Activated gamma-delta T cell (primary cell): ENCODE measurements at places on chromosomes 7 and 10.

DNA sequence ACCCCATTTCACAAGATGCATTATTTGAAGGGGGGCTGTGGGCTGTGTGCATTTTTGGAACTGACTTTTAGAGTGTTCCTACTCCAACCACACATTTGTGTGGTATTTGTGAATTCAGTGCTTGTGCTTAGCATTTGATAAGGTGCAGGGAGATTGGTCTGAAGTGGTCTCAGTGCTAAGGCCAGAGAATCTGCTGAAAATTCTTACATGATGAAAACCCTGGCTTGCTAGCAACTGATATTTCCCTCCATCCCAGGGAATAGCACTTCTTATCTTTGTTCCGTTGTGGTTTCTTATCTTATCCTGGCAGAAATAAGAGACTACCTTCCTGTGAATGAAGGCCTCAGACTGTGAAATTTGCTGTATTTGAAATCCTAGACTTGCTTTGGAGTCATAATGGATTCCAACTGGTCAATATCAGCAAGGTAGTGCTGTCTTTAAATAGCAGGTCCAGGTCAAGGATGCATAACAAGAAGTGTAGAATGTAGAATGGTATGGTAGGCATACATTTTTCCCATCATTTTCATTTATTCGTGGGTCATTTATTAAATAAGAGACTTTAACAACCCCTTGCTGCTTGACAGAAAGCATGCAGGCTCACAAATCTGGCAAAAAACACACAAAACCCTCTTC lies 986.9 kb downstream of the REEP3 start:
- DNase-seq, result no peak

GRCh38 chr7:98681511-98681910 lies 64.4 kb downstream of the NPTX2 start:
- no peak for DNase-seq

- no peak for DNase-seq
Observed at GRCh38 chr10:22699976-22700375, 14.4 kb downstream of the PIP4K2A start.

- no peak for DNase-seq
Observed at GRCh38 chr7:90455163-90456030, 14.0 kb upstream of the PTTG1IP2 start.

- no peak for DNase-seq
Observed at GRCh38 chr7:90483251-90483650, 13.8 kb downstream of the PTTG1IP2 start.

GRCh38 chr10:511101-511848 lies 178.2 kb downstream of the DIP2C start:
- DNase-seq, result peak; percentile 36

- no peak for DNase-seq
Observed at GRCh38 chr7:131890176-131890575, 333.7 kb upstream of the PODXL start.

GRCh38 chr7:112252141-112252540 lies 45.6 kb downstream of the ZNF277 start:
- DNase-seq, result no peak

DNA sequence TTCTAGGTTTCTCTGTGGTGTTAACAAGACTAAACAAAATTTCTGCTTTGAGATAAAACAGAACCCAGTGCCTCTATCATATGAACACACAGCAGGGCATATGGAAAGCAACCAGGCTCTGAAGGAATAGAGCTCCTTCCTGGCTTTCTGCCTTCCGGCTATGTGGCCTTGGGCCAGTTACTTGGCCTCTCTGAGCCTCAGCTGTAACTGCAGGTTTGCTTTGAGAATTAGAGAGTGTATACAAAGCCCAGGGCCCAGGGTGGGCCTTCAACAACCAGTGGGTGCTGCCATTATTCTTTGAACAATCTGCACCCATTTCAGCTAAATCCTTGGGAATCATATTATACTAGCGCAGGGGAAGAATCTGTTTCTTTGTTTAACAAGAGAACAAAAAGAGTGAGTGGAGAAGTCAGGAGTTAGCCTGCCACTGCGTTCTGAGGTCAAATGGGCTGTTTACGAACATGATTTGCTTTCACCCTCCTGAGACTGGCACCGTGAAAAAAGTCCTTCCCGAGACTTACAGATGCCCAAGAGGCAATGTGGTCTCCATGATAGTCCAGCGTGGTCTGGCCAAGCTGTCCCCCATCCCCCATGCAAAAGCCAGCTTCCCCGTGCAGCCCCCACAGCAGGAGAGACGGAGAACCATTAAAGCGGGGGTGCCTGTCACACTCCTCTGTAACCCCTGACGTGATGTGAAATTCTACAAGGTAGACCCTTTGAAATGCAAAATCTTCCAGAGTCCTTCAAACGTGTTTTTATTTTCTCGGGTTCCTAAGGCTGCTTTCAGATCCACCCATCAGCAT lies 4.9 kb downstream of the FAM53B start:
- DNase-seq, result no peak

DNA sequence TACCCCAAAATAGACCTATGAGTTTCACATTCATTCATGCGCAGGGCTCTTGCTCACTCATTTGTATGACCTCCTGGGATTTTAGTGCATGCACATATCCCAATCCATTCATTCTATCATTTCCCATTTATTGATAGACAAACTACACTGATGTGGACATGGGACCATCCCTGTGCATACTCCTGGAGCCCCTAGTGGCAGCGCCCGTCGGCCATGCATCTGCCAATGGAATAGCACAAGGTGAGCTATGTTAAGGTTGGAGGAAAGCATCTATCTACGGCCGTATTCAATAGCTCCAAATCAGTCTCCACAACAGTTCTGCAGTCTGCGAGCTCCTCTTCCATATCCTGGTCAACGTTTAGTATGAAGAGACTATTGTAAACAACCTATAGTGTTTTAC lies 31.7 kb upstream of the FIGNL1 start:
- DNase-seq, result no peak

DNA sequence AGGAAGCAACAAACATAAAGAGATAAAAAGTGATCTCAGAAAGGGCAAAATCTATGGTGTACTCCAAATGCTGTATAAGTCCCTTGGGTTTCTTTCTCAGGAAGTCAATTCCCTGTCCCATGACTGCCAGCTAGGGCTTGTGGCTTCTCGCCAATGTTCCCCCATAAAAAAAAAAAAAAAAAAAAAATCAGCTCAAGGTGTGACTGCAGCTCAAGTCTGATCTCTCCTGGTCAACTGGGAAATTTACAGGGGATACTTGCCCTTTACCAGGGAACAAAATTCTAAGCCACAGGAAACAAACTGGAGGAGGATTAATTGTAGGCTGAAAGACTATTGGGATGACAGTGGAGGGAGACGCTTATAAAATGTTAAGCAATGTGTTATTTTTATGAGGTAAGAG lies 76.0 kb downstream of the PCGF5 start:
- DNase-seq, result no peak

- DNase-seq, result no peak
Observed at GRCh38 chr10:1100691-1101368, 44.6 kb downstream of the WDR37 start.

- no peak for DNase-seq
Observed at GRCh38 chr7:105261689-105262088, 127.0 kb downstream of the SRPK2 start.

- no peak for DNase-seq
Observed at GRCh38 chr7:380711-381210, 90.8 kb downstream of the FOXL3 start.

DNA sequence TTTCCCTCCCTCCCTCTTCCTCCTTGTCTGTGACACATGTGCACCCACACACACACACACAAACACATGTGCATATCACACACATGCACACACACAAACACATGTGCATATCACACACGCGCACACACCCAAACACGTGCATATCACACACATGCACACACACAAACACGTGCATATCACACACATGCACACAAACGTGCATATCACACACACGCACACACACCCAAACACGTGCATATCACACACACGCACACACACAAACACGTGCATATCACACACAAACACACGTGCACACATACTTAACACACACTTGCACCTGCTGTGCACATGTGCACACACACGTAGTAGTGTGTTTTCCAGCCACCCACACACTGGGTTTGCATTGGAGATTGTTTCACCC lies 29.4 kb upstream of the KNDC1 start:
- no peak for DNase-seq

DNA sequence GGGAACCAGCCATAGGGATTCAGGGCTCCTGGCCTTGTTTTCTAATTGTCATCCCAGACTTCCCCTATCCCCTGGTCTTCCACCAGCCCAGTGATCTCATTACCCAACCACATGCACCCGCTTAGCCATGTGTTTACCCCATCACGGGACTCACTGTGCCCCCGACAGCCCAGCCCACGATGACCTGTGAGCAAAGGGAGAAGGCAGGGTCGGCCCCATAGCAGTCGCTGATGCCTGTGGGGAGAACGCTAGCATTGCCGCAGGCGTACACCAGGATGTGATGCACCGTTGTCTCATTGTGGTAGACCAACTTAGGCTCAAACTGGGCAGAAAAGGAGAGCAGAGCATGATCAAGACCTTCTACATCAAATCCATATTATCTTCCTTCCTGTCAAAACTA lies 14.0 kb downstream of the PRSS58 start:
- no peak for DNase-seq

GRCh38 chr10:61882621-61883370 lies 18.7 kb upstream of the ARID5B start:
- no peak for DNase-seq

- DNase-seq, result no peak
Observed at GRCh38 chr10:115696747-115697146, 576.3 kb downstream of the GFRA1 start.

DNA sequence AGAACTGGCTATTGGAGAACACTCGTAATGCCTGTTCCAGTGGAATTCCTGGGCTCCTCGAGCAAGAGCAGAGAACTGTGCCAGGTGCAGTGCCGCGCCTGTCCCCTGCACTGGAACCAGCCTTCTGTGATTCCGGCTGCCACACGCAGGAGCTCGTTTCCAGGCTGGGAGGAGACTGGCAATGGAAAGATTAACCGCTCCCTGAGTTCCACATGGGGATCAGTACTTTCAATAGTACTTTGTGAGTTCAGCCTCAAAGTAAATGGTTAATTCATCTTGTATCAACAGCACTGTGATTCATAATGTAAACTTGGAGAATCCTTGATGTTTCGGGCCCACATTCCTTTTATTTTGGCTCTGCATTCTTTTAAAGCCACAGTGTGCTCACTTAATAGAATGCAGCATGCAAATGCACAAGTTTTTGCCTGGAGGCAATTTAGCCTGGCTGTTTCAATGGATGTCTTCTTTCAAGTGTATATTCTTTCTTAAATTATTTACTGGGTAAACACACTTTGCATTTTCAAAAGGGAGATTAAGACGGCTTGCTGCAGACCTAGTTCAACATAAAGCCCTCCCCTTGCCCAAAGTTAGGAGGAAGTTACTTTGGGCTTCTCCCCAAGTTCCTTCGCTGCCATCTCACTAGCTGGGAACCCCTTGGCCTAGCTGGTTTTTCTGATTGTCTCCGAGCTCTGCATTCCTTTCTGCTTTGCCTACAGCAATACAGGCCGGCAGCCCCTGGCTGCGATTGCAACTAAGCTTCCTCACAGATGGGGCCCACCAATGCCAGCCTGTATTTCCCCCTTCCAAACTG lies 138.1 kb upstream of the TCF7L2 start:
- no peak for DNase-seq

DNA sequence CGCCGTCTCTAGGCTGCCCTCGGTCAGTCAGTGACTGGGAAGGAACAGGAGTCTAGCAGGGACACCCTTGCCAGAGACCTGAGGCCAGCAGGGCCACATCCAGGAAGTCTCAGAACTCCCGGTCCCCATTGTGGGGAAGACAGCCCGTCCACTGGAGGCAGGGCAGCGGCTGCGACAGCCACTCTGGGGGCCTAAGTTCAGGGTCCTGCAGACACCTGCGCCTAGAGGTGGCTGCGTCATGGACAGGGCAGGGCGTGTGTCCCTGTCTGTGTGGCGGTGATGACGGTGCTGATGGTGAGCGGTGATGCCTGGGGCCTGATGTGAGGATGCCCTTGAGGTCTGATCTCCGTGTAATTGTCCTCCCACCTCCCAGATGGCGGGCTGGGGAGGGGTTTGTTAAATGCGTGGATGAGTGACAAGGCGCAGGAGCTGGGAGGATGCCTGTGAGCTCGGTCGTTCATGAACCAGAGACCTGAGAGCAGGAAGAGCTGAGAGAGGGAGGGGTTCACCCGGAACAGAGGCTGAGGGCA lies 537.9 kb upstream of the FOXK1 start:
- no peak for DNase-seq

- no peak for DNase-seq
Observed at GRCh38 chr10:43968961-43969360, 320.3 kb upstream of the ZNF32 start.

DNA sequence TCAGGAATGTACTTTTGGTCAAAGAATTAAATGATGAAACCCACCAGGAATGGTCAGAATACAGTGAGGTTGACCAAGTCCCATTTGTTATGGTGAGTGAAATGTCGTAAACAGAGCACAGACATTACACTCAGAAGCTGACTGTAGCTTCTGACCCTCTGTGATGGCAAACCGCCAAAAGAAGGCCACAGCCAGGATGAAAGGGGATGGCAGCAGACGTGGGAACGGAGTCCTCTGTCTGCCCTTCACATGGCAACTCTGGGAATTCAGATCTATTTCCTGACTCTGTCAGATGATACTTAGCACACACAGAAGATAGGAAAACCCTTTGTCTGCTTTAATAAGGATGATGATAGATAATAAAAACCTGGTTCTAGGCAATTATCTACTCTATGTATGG lies 757.1 kb downstream of the SORCS3 start:
- no peak for DNase-seq

DNA sequence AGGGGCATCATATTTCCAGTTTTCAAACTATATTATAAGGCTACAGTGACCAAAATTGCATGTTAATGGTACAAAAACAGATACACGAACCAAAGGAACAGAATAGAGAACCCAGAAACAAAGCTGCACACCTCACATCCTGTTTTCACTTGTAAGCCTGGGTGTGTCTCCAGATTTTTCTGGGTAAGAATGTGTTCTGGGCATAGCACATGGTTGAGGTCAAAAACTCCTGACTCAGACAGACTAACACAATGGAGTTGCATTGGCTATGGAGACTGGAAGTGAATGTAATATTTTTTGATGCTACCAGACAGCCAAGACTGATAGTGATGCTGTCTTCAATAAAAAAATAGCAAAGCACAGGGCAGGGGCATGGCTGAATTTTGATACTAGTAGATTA lies 1175.2 kb downstream of the NXPH1 start:
- no peak for DNase-seq

GRCh38 chr10:21022821-21023220 lies 125.7 kb upstream of the NEBL start:
- DNase-seq, result no peak

- DNase-seq, result no peak
Observed at GRCh38 chr7:25031007-25031406, 51.0 kb upstream of the OSBPL3 start.

- DNase-seq, result no peak
Observed at GRCh38 chr10:5318148-5318547, 46.6 kb upstream of the UCN3 start.

GRCh38 chr7:50768485-50769474 lies 13.9 kb downstream of the GRB10 start:
- no peak for DNase-seq

GRCh38 chr10:103718247-103718620 lies 137.1 kb downstream of the SH3PXD2A start:
- DNase-seq, result no peak
